ENCODE measurements at places on chromosomes 6 and 20. TPM values are rescaled to one million over a fixed set of nuclear protein-coding genes. Genes with fewer than 3 reads are reported as not detected.
A peak's percentile ranks its signal among the peaks of the same experiment; 100 is the strongest.

TMEM14C gene
- total RNA-seq, result 31.6 TPM

SCAND1 gene
- 192 TPM for total RNA-seq

HLA-DMB gene
- total RNA-seq, result 14.3 TPM

BTN1A1 gene
- not detected for total RNA-seq

OR2J3 gene
- not detected for total RNA-seq

TREML2 gene
- not detected for total RNA-seq

DNA sequence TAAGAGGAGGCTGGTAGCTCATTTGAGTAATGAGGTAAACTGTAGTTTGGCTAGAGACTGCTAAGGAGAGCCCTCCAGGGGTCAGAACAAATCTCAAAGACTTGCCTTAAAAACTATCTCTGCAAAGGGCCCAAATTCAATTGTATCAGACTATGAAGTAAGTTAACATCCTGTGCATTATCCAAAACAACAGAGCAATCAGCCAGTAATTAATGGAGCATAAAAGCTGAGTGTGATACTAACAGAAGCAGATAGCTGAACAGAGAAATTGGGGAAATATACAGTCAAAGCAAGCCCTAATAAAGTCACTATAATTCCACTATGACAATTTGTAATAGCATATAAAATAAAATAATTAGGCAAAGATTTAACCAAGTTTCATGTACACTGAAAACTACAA, 45.8 kb upstream of the TNFRSF21 start:
- H3K36me3 ChIP-seq, result no peaks in the 10 kb centered on the region
- DNase-seq, result no peak
- H3K4me3 ChIP-seq, result no peak overlapping the region
- no peaks in the 10 kb centered on the region for H3K27me3 ChIP-seq
- H3K4me1 ChIP-seq, result no peaks in the 10 kb centered on the region

DNA sequence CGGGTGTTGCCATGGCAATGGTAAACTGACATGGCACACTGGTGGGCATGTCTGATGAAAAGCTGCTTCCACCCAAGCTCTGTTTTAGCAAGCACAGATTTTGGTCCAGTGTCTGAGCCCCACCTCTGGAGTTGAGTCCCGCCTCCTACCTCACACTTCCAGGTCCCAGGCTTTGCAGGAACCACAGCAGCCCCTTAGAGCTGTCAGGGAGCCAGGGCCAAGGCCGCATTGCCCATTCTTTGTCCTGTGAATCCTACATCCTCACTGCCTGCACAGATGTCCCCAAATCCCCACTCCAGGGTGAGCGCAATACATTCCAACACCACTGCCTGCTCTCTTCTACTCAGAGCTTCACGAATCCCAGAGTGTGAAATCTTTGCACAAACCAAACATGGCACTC, 292.2 kb downstream of the PREX1 start:
- no peaks in the 10 kb centered on the region for H3K27me3 ChIP-seq
- H3K36me3 ChIP-seq, result no peaks in the 10 kb centered on the region
- H3K4me1 ChIP-seq, result peaks cover 7% of the 10 kb centered on the region
- no peak overlapping the region for H3K27ac ChIP-seq
- DNase-seq, result no peak

DNA sequence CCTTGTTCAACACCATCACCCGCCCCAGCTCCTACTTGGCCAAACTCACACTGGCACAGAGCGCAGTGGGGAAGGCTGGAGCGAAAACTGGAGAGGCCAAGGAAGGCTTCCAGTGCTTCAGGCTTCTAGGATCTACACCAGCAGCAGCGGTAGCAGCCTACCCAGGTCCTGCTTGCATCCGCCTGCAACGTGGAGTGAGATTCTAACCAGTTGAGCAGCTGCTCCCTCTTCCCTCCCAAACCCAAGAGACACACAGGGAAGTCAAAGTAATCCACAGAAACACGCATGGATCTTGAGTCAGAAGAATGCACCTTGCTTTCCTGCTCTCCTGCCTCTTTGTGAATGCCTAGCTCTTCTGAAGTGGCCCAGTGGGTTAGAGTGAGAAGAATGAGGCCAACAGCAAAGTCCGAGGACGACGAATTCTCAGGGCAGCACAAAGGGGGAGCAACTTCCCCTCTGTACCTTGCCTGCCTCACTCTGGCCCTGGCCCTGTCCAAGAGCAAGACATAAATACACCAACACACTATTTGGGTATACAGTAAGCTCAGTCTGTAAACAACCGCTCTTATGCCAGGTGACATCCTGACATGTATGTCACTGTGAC, 95.9 kb upstream of the FOXQ1 start:
- no peaks in the 10 kb centered on the region for H3K27me3 ChIP-seq
- no peak for DNase-seq
- H3K4me1 ChIP-seq, result no peaks in the 10 kb centered on the region
- H3K27ac ChIP-seq, result no peak overlapping the region
- no peaks in the 10 kb centered on the region for H3K36me3 ChIP-seq
- H3K4me3 ChIP-seq, result no peak overlapping the region

DNA sequence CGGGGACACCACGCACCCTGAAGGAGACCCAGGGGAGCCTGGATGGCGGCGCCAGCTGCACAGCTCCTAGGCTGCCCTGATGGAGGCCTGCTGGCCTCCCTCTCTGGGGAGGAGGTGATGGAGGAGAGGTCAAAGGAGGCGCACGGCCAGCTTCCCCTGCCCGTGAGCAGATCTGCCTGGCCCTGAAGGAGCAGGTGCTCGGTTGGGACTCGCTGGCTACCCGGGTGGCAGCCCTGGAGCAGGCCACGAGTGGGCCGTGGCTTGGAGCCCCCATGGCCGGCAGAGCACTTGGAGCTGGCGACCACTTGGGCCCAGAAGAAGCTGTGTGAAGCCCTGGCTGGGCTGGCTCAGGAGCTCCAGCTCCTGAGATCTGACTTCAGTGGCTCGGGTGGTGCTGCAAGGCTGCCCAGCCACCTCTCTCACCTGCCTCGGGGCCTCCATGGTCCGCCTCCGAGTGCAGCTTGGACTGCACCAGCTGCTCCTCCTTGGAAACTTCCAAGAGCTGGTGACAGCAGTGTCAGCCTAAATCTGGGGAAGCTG, 7.5 kb upstream of the RAET1E start:
- H3K27me3 ChIP-seq, result no peaks in the 10 kb centered on the region
- no peaks in the 10 kb centered on the region for H3K36me3 ChIP-seq
- DNase-seq, result no peak
- no peak overlapping the region for H3K4me3 ChIP-seq
- no peaks in the 10 kb centered on the region for H3K4me1 ChIP-seq

GRCh38 chr6:23200946-23201345, 631.6 kb downstream of the HDGFL1 start:
- H3K27ac ChIP-seq, result no peak overlapping the region
- DNase-seq, result no peak

- no peak overlapping the region for H3K4me3 ChIP-seq
- no peaks in the 10 kb centered on the region for H3K27me3 ChIP-seq
- no peak for DNase-seq
- no peak overlapping the region for H3K27ac ChIP-seq
These were observed 63.6 kb downstream of the GCLC start for GRCh38 chr6:53481323-53481722.

DNA sequence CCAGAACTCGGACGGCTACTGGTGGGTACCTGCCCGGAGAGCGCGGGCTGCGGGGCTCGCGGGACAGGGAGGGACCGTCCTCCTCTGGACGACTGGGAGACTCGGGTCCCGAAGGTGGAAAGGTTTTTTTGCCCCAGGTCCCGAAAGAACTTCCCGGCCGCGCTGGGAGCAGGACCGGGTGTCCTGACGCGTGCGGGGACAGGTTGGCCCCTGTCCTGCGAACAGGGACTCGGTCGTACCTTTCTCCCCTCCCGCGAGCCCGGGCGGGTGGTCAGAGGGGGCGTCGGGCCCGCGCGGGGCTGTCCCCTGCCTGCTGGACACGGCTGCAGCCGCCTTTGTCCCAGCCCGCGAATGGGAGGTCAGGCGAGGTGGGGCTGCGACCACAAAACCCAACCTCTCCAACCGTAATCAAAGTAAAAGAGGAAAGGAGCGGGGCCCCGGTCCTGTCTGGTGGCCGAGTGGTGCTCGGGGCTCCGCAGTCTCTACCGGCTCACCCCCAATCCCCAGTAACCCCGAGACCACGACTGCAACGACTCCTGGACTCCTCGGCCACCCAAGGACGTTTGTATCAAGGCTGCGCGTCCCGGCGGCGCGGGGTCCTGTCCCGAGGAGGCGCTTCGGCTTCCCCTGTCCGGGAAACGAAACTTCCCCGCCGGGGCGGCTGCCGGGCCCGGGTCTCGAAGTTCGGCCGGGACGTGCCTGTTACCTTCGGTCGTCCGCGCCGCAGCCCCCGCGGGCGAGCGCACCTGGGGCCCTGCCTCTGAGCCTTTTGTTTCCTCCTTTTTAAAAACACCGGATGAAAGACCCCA, 798 bp downstream of the DSP start:
- H3K4me3 ChIP-seq, result peak overlapping the region; percentile 75
- H3K4me1 ChIP-seq, result peaks cover 36% of the 10 kb centered on the region
- H3K27ac ChIP-seq, result peak overlapping the region; percentile 89
- no peaks in the 10 kb centered on the region for H3K36me3 ChIP-seq

Measured in body of pancreas (tissue), 4 donors.